ENCODE measurements at places on chromosomes 12 and 14.

DNA sequence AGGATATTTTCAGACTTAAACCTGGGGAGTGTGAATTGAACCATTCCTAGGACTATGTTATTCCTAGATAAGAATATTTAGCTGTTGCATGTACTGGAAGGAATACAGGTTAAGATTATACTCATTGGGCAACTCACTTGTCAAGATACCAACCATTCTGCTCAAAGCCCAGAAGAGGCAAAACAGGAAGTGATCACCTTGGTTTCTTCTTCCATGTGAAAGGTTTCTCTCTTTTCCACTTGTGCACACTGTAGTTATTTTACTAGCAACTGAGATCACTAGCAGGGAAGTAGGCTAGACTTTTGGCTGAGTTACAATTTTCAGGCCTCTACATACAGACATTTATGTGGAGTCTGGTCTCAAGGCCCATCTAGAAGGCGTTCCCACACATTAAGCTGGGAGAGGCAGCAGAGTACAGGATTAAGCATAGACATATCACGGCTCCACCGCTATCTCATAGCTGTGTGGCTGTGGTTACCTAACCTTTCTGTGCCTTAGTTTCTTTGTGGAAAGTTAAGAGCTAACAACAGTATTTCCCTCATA lies 83.9 kb upstream of the FERMT2 start:
- no peak for DNase-seq

DNA sequence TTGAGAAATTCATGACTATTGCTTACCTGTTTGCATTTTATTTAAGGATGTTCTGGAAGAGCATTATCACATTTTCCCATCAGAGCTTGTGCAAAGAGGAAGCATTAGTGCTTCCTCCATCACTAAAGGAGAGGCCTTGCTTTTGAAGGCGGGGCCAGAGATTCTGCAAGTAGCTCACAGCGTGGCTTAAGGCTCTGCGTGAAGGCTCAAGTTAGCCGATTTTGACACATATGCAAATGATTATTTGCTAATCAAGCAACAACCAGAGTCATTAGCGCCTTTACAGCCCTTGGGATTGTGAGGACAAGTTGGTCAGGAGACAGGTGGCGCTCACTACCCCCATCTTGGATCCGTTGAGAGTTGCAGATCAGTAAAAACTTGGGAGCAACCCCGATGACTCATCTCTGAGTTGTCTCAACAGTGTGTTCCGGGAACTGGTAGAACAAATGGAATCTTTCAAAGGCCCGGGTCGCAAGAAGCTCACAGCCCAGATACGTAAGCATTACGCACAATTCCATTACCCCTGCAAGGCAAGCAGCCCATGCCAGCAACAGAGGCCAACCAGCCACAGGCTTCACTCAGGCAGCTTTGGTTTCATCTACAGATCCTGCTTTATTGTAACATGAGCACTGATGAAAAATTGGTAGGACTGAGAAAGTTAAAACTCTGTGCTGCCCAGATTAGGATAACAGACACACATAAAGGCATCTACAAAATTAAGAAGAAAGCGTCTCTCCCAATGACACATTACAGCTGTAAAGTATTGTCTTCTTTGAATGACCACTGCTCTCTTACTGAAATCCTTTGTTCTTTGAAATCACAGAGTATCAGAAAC lies 34.9 kb upstream of the SPTSSA start:
- DNase-seq: peak; percentile 64

GRCh38 chr12:44101475-44101874 lies 265.6 kb downstream of the TMEM117 start:
- no peak for DNase-seq

DNA sequence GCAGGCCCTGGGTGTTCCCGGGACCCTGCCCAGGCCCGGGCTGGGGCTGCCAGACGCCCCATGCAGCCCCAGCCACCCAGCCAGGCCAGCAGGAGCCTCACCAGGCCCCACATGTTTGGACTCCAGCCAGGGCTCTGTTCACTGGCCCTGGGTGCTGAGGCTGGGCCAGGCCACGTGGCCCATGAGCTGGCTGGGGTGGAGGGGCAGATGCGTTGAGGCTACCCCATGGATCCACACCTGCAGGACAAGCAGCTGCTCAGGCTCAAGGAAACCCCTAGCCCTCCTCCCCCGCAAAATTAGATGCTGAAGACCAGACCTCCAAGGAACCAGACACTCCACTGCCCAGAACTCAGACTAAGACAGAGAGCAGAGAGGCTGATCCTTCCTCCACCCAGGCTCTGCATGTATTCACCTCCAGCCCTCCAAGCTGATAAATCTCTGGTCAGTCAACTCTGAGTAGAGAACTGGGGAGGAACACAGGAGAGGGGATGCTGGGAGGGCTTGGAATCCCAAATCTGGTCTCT lies 1.6 kb downstream of the CDH24 start:
- no peak for DNase-seq

DNA sequence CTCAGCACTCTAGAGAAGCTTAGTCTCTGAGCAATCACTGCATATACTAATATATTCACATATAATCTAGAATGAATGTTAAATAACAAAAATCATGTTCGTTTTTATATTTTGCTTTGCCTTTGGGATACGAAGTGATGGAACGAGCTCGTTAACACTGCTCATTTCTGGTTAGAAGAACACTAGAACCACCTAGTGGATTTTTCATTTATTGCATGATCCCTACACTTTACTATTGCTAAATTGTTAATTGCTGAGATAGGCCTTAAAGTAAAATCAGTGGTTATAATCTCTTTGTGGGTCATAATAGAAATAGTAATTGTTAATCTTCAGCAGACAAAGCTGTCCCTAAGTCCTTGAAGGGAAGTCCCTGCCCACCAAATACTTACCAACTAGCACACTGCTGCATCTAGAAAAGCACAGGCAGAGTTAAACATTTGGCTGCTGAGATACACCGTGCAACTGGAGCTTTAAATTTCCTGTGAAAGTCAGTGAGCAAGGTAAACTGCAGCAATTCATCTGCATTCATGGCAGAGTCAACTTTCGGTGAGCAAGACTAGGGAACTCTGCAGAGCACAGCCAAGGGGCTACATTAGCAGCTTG lies 353.7 kb downstream of the APAF1 start:
- DNase-seq: no peak

DNA sequence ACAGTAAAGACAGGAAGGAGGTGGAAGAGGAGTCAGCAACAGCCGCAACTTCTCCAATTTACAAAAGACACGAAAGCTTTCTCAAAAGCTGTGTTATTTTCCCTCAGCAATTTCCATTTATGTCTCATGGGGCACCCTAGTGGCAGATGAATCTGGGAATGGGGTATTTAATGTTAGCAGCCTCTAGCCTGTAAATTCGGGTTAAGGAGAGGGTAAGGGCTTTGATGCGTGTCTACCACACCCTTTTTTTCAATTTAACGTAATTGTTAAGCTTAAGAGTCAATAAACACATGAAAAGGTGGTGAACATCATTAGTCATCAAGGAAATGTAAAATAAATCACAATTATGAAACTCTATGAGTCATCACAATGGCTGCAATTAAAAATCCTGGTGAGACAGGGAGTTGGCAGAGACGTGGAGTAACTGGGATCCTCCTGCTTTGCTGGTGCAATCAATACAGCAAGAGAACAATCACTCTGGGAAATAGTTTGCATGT lies 986.4 kb downstream of the AACS start:
- DNase-seq: no peak

GRCh38 chr12:2284321-2284813 lies 231.6 kb downstream of the CACNA1C start:
- no peak for DNase-seq

GRCh38 chr12:130195369-130195768 lies 33.1 kb downstream of the FZD10 start:
- no peak for DNase-seq

DNA sequence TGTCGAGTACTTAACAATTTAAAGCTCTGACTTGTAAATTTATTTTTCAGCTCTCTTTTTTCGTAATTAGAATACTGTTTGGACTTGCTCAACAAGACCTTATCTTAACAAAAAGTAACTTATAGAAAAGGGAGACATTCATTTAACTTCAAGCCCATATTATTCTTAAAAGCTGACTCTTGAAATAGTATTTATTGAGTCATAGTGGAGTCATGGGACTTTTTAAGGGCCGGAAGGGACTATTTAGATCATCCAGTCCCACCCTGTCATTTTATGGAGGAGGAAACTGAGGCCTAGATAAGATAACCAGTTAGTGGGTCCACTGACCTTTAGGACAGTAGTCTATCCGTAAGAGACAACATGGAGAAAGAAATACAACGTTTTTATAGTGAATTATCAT lies 1.5 kb downstream of the RAP1B start:
- peak; percentile 26 for DNase-seq

DNA sequence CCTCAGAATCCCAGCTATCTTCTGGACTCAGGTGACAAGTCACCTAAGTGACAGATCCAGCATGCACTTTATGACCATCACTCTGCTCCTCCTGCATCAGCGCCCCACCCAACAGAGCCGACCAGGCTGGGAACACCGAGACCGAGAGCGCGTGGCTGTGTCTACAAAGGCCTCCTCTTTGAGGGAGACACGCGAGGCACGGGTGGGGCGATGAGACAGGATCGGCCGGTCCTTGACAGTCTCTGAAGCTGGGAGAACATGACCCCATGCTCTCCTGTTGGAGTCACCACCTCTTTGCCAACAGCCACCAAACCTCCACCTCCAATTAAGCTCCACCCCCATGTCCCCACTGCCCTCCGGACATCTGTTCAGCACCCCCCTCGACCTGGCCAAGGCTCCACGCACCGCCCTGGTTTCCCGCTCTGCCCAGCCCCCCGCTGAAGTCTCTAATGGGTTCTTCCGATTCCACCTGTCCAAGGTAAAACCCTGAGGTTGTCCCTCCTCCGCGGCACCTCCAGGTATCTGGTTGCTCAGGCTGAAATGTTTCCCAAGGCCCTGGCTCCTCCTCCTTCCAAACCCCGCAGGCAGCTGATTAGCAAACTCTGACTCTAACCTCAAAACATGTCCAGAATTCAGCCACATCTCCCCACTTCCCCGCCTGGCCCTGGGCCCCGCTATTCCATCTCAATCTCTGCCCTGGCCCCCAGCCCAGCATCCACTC lies 31.5 kb downstream of the HSP90AA1 start:
- DNase-seq: no peak

GRCh38 chr14:84991021-84991420 lies 538.9 kb upstream of the FLRT2 start:
- DNase-seq: no peak

- peak; percentile 77 for DNase-seq
Observed at GRCh38 chr14:99603471-99604277, at the start of gene CCDC85C. Gene CCDC85C (minus strand): TSS chr14:99604207. CDS start chr14:99603959, 248 bp downstream.

GRCh38 chr12:124545508-124546418 lies 21.6 kb downstream of the NCOR2 start:
- DNase-seq: peak; percentile 62

- no peak for DNase-seq
Observed at GRCh38 chr14:76786601-76787000, 25.3 kb downstream of the VASH1 start.

- no peak for DNase-seq
Observed at GRCh38 chr14:70724944-70725343, 83.2 kb downstream of the TTC9 start.

- no peak for DNase-seq
Observed at GRCh38 chr12:49609059-49609874, 3.8 kb upstream of the FAM186B start.

GRCh38 chr12:5066251-5066650 lies 22.6 kb downstream of the KCNA5 start:
- no peak for DNase-seq

DNA sequence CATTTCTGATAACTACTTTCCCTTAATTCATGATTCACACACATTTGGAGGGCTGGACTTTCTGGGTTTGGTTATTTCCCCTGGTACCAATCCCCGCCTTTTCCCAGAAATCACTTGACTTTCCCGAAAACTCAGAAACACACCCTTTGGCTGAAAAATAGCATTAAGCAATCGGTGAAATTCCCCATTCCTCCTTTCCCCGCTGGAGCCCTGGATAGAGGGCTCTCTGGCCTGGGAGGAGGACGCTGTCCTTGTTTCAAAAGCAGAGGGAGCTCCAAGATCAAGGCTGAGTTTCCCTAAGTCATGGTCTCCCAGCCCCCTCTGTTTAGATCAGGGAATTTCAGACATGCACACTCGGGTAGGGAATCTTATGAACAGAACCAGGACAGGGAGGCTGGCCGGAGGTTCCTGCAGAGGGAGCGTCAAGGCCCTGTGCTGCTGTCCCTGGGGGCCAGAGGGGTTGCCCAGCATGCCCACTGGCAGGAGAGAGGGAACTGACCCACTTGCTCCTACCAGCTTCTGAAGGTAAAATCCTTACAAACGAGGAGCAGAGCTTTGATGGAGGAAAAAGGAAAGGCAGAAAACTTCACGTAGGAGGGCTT lies at the start of gene C1S:
Gene C1S (plus strand): TSS at position 366 of the 602 bp plus-strand sequence. CDS start 1,195 bp downstream, outside the sequence.
- DNase-seq: no peak

DNA sequence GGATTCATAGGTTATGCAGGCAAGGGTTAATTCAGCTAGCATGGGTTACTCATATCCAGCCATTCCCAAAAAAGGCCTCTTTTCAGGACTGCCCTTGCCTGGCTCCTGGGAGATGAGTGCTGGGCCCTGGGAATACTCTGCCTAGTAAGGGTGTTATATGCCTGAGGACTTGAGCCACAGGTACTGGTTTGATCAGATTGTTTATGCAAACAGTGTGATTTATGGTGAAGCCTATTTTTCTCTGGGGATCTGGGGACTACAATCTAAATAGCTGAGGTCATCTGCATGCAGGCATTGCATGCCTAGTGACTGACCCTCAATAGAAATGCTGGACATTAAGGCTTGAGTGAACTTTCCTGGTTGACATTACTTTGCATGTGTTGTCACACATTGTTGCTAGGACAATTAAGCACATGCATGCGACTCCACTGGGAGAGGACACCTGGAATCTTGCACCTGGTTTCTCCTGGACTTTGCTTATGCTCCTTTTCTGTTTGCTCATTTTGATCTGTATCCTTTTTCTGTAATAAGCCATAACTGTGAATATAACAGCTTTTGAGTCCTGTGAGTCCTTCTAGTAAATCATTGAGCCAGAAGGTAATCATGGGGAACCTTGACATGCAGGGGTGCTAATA lies 73.0 kb downstream of the RAD51B start:
- no peak for DNase-seq

- DNase-seq: no peak
Observed at GRCh38 chr12:109258607-109259544, 50.2 kb downstream of the FOXN4 start.

DNA sequence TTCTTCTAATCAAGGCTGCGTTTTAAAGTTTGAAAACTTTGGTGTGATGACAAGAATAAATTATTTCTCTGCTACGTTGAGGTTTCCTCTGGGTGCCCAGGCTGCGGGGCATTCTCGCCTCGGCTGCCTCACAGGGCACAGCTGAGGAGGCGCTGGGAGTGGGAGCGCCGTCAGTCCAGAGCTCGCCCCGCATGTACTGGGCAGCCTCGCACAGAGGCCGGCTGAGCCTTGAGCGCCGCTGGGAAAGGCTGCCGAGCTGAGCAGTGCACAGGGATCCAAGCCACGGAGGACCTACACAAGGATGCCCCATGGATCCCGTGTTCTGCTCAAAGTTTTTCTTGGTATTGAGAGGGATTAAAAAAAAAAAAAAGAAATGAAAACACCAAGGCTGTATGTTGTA lies 11.6 kb downstream of the RFX4 start:
- DNase-seq: no peak

DNA sequence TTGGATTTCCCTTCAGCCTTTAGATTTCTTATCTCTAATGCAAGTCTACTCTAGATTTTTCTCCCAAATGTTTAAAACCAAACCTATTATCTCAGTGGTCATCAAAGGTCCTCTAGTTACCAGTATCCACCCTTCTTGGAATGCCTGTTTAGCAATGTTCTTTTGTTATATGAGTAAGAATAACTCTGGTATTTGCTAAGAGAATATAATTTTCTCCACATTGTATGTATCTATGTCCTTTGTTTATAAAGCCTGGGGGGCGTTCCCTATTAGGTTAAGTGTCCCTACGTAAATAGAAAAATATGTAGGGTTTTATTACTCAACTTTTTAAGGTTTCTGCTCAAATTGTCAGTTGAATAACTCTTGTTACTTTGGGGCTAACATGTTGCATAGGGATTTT lies 27.3 kb downstream of the PPM1A start:
- DNase-seq: no peak

Data from mucosa of descending colon (tissue), 3 donors.